Central memory CD4-positive, alpha-beta T cell (primary cell): ENCODE measurements at places on chromosomes 7 and 10.

DNA sequence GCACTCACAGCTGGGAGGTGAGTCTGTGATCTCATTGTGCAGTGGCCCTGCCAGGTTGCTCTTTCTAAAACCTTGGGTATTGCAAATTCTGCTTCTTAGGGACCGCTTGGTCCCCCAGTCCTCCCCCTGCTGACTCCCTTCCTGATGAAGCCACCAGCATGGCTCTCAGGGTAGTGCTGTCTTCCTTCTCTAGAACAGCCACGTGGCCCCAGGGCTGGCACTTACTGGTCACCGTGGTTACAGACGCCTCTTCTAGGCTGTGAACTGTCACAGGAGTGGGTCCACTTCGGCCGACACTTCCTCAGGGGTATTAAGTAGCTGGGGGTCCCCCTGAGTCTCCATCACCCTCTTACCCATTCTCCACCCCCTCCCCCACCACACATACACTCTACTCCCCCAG is 2.7 kb upstream of the HTRA1 start:
- no peak for DNase-seq

DNA sequence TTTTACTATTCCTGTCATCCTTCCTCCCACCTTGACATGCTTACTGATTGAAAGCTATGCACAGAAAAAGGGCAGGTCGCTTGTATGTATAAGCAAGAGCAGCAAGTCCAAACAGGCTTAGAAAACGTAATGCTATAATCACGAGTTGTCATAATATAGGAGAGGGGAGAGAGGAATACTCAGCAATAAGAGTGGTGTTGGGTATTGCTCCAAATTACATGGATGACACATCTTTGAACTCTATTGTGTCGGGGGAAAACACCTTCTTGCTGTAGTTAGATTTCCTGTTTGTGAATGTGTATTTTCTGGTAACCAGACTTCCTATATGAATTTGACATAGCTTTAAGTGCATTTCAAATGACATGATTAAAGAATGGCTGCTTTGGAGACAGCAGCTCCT is 7.5 kb downstream of the MET start:
- no peak for DNase-seq

DNA sequence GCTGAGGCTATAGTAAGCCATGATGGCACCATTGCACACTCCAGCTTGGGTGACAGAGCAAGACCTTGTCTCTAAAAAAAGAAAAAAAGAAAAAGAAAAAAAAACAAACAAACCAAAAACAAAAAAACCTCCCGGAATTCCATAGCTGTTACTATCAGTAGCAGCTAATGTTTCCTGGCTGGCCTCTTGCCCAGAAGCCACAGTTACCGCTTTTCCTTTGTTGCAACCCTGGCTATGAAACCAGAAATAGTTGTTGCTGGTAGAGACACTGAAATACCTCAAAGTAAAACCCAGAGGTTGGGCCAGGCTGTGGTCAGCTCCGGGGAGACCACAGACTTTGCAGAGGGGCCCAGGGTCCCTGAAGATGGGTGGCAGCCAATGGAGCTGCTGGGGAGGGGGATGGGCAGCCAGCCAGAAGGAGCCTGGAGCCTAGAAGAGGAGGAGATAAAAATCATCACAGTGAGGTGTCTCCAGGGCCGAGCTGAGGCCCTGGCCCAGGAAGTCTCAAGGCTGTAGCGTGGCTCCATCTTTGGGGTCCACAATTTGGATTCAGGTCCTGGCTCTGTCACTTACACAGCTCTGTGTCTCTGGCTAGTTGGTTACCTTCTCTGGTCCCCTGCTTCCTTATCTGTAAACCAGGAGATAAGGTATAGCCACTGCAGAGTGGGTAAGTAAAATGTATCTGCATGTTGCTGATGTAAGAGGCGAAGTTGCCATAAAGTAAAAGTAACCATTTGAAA is 3.4 kb upstream of the CHST12 start:
- DNase-seq = no peak

DNA sequence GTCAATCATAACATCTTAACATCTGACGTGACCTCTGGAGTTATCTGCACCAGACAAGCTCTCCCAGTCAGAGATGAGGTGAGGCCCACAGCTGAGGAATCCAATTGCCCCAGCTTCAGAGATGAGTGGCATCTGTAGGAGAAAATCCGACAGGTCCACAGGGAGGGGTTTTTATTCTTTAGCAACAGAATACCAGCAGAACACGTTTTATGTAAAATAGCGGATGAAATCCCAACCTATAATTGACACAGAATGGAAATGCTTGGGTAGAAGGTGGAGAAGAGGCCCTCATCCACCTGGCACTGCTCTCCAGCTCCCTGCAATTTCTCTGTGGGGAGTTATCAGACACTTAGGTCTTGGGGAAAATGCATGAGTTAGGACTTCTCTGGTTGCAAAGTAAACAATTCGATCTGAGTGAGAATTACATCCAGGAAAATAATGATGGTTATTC is 144.2 kb upstream of the NRP1 start:
- DNase-seq = no peak

- DNase-seq = no peak
Observed at GRCh38 chr10:110747609-110748464, 103.7 kb downstream of the RBM20 start.
